ENCODE measurements at places on chromosomes 12 and 14.

GRCh38 chr14:76591266-76591665, 170.0 kb upstream of the VASH1 start:
- DNase-seq: no peak

DNA sequence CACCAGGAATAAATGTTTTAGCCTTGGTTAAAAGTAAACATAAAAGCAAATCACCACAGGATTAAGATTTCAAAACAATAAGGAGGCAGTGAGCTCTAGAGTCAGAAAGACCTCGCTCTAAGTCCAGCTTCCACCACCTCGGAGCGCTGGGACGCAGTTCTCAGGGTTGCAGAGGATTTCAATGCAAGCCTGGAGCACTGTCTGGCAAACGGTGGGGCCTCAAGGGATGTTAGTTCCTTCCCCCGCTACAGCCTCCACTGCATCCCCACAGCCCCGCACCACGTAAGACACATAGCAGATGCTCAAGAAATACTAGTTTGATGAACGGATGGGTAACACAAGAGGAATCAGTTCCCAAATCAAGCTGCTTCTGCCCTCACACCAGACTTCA, 39.3 kb upstream of the TMCC3 start:
- no peak for DNase-seq

DNA sequence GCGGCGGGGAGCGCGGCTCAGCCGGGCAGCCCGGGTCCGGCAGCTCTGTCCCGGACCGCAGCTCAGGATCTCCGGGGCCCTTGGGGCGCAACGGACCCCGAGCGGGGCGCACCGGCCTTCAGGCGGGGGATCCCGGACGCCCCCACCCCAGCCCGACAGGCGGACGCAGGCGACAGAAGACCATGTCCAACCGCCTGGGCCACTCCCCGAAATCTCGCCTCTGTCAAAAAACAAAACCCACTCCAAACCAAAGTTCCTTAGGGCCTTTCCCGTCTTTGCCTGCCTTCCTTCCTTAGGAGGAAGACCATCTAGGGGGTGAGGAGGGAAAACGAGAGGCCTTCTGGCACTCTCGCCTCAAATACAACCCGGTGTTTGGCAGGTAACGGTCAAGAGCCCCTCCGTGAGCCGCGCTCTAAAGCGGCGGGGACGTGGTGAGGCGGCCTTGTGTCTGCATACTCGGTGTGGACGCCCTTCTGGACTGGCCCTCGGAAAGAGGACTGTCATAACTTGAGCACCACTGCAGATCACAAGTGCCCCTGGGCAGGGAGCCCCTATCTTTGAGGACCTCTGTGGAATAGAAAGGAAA, 604 bp downstream of the HCFC2 start:
- DNase-seq: no peak

GRCh38 chr14:68665131-68665530, 127.7 kb downstream of the ZFP36L1 start:
- no peak for DNase-seq

- DNase-seq: no peak
Observed at GRCh38 chr12:19574601-19575000, 135.3 kb downstream of the AEBP2 start.

DNA sequence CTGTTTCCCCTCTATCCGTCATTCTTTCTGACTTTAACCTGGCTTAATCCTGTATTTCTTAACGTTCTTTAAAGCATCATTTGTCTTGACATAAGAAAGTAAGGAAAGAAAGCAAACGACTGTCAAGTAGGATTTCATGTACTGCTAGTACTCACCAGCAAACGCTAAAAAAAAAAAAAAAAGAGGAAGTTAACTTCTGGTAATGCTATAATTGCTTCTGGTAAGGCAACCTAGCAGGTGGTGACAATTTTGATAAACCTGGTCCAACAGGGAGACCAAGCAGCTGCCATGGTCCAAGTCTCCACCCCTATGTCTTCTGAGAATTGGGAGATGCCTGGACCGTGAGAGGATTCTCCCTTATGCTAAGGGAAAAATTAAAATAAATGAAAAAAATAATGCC, 306.6 kb downstream of the DAD1 start:
- no peak for DNase-seq

DNA sequence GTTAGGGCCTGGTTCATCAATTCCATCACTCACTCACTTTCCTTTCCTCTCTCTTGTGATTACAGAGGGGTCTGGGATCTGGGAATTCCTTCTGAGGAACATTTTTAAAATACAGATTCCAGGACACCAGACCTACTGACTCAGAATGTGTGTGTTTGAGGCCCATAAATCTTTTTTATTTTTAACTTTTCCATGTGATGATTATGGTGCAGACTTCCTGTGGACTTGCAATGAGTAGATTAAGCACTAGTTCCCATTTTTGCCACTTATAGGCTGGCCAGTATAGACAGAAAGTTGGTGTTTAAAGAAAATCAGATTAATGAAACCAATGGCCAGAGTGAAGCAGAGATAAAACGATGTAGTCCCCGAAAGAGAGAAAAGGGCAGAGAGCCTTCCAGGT, 28.1 kb downstream of the SLC41A2 start:
- DNase-seq: no peak

All from activated T-helper 1 cell treated with anti-CD3 and anti-CD28 coated beads, Interleukin-2, amount 50 U/mL, for 16 hours (primary cell).